Inflammatory macrophage (primary cell): ENCODE measurements at places on chromosomes 3 and 15.
A peak's percentile ranks its signal among the peaks of the same experiment; 100 is the strongest.

- peak; percentile 50 for DNase-seq
Measured at GRCh38 chr3:75294124-75294523, 370.0 kb upstream of the FRG2C start.

GRCh38 chr3:43688245-43688650 lies 2.5 kb upstream of the ABHD5 start:
- no peak for DNase-seq

- DNase-seq, result no peak
Measured at GRCh38 chr3:37611771-37612170, 249.9 kb upstream of the CTDSPL start.

GRCh38 chr3:120780977-120781376 lies 38.4 kb downstream of the GTF2E1 start:
- DNase-seq, result peak; percentile 95

GRCh38 chr3:85864896-85865295 lies 906.1 kb downstream of the CADM2 start:
- no peak for DNase-seq
